ENCODE measurements at places on chromosomes 5 and 9. TPM values are rescaled to one million over a fixed set of nuclear protein-coding genes. Genes with fewer than 3 reads are reported as not detected.
A peak's percentile ranks its signal among the peaks of the same experiment; 100 is the strongest.

- peak; percentile 44 for DNase-seq
Measured at GRCh38 chr5:158819840-158820620, 279.7 kb downstream of the EBF1 start.

- DNase-seq: peak; percentile 2
Measured at GRCh38 chr5:91061946-91062562, 321.1 kb downstream of the ARRDC3 start.

- DNase-seq: no peak
Measured at GRCh38 chr5:125057912-125058826, 311.7 kb upstream of the ZNF608 start.

- no peak for DNase-seq
Measured at GRCh38 chr5:133455676-133456075, 156.7 kb downstream of the FSTL4 start.

DNA sequence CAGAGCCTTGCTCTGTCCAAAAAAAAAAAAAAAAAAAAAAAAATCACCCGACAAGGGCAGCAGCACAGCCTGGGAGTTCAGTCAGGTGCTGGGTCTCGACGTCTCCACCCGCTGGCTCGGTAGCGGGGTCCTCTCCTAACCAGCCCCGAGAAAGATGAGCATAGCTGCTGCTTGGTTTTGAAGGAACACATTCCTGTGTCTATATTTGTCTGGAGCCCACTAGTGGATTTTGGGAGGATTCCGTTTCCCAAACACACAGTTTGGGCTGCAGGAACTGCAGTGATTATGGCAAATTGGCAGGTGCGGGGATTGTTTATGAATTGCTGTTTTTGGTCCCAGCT is 1.2 kb downstream of the OTULINL start:
- DNase-seq: no peak

DNA sequence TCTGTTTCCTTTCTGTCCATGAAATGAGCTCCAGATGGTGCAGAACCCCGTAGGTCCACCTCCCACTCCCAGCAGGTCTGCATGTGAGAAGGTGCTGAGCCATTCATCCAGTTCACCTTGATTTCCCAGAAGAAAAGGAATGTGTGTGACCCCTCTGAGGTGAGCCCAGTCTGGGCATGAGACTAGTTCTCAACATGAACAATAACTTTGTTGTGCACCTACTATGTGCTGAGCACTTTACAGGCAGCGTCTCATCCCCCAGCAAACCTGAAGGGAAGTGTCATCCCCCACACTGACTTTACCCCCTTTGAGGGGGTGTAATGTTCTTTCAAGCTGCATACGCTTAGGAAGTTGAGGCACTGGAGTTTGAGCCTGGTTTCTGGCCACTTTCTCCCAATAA is 61.4 kb downstream of the SMIM23 start:
- DNase-seq: no peak

GRCh38 chr9:124768750-124769548 is 2.2 kb downstream of the NR6A1 start:
- DNase-seq: no peak

- DNase-seq: no peak
Measured at GRCh38 chr9:94778013-94778412, 51.5 kb downstream of the AOPEP start.

DNA sequence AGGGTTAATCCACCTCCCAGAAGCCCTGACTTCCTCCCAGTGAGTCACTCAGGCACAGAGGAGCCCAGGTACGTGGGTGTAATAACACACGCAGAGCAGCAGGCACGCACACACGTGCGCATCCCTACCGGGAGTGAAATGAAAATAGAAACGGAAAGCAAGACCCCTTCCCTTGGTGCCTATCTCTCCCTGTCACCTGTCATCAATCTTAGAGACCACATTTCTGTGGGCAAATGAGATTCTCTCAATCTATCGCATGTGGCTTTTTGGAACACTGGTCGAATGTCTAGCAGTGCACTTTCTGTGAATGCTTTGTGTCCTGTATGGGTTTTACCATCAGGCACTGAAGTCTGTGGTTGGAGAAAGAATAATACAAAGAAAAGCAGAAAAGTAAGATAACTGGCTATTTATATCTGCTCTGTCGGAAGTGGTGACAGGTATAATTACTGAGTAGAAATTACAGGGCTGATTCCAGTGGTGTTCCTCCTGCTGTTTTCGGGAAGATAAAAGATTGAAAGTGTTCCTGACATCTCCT is 137.7 kb upstream of the GRIA1 start:
- DNase-seq: peak; percentile 8

DNA sequence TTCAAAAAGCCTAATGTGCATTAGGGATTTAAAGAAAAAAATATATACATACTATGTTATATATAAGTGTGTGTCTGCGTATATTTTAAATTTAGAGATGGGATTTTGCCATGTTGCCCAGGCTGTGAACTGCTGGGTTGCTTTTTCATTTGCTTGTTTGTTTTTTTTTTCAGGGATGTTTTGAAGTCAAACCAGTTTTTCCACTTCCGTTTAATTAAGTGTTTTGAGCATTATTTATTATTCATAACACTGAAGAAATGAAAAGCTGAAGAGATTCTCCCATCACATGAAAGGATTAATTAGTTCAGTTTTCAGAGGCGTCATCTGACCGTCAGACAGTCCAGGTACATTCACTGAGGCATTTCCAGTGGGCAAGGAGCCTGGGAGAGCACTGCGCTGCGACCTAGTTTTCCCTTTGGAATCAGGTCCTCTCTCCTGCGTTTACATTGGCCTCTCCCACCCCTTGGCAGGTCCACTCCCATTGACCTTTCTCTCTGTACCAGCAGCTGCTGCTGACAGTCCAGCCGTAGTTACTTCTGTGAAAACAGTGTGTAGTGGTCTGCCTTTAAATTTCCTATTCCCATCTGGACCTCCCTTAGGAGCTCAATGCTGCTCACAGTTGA is 26.0 kb downstream of the ARRDC3 start:
- no peak for DNase-seq

GRCh38 chr9:129696944-129697655 is 31.7 kb downstream of the PRRX2 start:
- DNase-seq: peak; percentile 41

DNA sequence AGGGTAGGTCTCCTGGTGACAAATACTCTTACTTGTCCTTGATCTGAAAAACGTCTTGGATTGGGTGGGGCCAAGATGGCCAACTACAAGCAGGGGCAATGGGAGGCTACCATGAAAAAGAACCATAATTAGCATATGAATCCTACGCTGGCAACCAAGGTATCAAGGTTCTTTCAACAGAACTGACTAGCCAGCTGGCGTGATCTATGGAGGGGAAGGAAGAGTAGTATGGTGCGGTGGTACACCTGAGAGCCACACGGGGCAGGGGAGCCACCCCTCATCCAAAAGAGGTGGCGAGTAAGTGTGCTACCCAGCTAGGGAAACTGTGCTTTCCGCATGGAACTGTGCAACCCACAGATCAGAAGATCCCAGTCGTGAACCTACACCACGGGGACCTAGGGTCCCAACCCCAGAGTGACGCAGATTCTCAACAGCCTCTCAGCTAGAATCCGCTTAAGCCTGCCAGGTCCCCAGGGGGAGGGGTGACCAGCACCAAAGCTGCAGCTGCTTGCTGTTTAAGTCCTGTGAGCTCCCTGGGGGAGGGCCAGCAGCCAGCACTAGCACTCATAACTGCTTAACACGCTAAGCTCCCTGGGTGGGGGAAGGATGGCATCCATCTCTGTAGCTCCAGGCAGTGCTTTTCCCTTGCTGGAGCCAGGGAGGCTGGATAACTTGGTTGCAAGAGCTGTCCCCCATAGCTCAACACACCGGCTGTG is 334.8 kb downstream of the FBXL17 start:
- DNase-seq: no peak

DNA sequence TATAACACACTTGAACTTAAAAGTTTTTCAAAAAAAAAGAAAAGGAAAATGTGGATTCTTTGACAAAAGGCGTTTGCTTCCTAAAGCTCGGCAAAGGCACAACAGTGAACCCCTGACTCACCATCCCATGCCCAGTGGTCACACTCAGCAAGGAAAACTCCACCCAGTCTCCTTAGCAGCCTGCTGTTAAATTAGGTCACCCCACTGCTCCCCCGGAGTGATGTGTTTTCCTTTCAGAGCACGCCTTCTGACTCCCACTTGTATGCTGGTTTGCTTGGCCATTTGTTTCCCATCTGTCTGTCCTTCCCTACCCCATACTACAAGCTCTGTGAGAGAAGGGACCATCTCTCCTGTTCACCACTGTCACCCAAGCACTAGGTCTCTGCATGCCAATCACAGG is 23.8 kb downstream of the RETREG1 start:
- DNase-seq: no peak

GRCh38 chr9:1320607-1321195 is 270.5 kb downstream of the DMRT2 start:
- no peak for DNase-seq

GRCh38 chr5:58927181-58927580 is 344.3 kb downstream of the RAB3C start:
- DNase-seq: no peak

DNA sequence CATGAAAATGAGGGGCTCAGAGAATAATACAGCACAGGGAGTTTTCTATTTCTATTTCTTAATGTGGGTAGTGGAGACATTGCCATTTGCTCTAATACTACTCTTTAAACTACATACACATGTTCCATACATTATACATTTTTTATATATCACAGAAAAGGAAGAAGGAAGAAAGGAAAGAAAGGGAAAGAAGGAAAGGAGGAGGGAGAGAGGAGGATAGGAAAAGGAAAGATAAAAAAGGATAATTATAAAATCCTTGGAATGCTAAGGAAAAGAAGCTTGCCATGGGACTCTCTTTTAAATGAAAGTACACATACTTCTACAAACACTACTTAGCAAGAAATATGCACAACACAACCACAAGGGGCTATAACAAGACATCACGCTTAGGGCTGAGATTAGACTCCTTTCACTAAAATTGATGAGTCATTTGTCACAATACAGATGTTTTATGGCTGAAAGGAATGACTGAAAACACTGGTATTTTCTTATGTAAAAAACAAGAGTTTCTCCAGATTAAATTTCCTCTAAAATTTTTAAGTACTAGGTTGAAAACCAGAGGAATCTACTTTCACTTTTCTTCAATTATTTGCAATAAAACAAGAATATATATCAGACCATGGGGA is 219.8 kb downstream of the ARL15 start:
- no peak for DNase-seq

DNA sequence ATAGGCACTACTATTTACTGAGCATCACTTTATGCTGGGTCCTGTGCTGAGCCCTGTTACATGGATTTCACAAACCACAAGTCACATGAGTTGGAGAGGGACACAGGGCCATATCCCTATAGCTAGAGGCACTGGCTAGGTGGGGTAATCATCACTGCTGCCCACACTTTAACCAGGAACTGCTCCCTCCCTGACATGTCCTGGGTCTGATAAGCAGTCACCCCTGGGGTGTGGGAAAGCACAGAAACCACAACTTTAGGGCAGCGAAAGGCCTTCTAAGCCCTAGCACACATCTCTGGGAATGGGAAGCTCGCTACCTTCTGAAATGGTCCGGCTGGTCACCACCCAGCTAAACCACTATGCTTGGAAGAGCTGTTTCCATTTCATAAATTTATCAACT is 15.0 kb downstream of the TBC1D2 start:
- no peak for DNase-seq

GRCh38 chr9:36572515-36573418 is at the start of gene MELK:
Gene MELK (plus strand): TSS chr9:36572895. CDS start chr9:36581682, 8,787 bp downstream.
- DNase-seq: peak; percentile 89

- DNase-seq: no peak
Measured at GRCh38 chr5:121681229-121681855, 170.3 kb upstream of the FTMT start.

- DNase-seq: no peak
Measured at GRCh38 chr5:39040875-39041274, 33.3 kb downstream of the RICTOR start.

DNA sequence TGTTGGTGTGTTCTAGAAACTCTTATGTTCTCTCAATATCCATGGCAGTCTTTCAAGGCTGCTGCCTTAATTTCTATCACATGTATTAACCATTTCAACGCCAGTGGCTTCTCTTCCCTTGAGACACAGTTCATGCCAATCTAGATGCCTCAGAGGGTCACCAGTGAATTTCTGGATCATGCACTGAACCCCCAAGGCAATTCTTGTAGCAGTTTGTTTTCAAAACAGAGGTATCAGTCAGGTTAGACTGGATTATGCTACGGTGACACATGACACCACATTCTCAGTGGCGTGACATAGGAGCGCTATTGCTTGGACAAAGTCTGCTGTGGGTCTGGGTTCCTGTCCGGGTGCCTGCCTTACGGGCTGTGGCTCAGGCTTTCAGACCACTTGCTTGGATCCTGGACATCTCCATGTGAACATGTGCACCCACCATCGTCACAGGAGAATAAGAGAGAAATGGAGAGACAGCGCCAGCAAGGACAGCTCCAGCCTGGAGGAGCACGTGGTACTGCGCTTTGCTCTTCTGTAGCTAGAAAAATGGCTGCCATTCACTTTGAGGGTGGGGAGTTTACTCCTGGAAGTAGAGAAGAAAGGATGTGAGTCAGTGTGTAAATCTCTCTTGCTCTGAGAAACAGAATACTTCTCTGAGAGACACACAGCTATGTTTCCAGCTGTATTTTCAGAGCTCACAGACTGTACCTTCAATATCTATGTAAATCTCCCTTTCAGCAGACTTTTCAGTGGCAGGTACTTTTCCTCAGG is 329.3 kb upstream of the ADCY2 start:
- no peak for DNase-seq

- no peak for DNase-seq
Measured at GRCh38 chr5:119393746-119394145, 37.9 kb downstream of the TNFAIP8 start.

- DNase-seq: peak; percentile 12
Measured at GRCh38 chr9:89313842-89314241, 2.8 kb downstream of the CKS2 start.

GRCh38 chr5:177317959-177318377 is 6.3 kb upstream of the MXD3 start:
- DNase-seq: peak; percentile 76

DNA sequence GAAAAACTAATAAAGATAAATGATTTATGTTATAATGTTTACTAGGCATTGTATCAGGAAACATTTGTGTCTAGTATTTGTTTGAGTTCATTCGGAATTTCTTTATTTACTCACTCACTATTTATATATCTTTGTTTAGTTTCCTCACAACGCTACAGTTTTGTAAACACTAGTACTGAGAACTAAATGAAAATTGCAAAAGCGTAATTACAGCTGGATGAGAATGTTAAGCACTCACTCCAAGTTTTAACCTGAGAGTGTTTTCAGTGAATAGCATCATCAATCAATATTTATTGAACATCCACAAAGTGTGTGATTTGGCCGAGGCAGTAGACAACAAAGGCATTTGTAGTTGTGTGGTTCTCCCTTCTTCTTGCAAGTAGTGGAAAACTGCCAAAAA is 969.6 kb upstream of the DMAC1 start:
- no peak for DNase-seq

- DNase-seq: no peak
Measured at GRCh38 chr5:74042959-74043358, 417.0 kb downstream of the ARHGEF28 start.

GRCh38 chr5:178981381-178981780 is 13.7 kb downstream of the GRM6 start:
- no peak for DNase-seq

The CLK4 gene
- 34.0 TPM for total RNA-seq

The IL13 gene
- total RNA-seq: 8.0 TPM

The GPRIN1 gene
- 1.4 TPM for total RNA-seq

The PCDHB15 gene
- not detected for total RNA-seq

The SV2C gene
- total RNA-seq: 0.23 TPM

The DAB2 gene
- not detected for total RNA-seq

The TMC1 gene
- not detected for total RNA-seq

The FSTL4 gene
- total RNA-seq: not detected

The PCDHA13 gene
- not detected for total RNA-seq

The SLC46A2 gene
- total RNA-seq: not detected

All from activated T-cell treated with anti-CD3 and anti-CD28 coated beads, Interleukin-2, amount 50 U/mL, for 72 hours (primary cell).